Stimulated activated CD8-positive, alpha-beta memory T cell treated with anti-CD3 and anti-CD28 coated beads, Interleukin-7, amount 100 ng/mL, for 1 hour (primary cell): ENCODE measurements at places on chromosomes 3 and 15.

- DNase-seq = no peak
These were observed 8.5 kb upstream of the PIAS1 start for GRCh38 chr15:68045289-68046265.

DNA sequence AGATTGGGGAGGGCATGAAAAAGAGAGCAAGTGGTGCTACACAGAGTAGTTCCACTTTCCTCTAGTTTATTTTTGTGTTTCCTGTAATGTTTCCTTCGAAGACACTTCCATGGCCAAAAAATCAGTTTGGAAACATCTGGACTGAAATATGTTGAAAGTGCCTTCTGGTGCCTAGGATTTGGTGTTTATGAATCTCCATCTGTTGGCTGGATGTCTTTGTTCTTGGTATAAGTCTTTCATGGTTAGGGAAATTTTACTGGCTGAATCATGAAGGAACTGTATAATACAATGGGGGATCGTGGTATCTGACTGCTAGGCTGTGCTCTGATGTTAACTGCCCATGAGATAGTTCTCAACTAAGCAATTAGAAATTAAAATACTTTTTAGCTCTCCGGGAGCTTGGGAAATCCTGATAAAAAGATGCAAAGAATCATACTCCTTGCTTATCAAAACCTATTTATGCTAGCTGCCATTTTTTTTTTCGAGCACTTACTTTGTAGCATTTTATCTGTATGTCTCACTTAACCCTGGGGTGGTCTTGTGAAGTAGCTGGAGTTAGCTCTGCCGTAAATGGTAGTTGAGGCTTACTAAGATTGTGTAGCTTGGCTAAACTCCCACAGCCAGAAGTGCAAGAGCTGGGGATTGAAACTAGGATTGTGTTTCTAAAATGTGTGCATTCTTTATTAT, 21.9 kb downstream of the AKAP13 start:
- no peak for DNase-seq

DNA sequence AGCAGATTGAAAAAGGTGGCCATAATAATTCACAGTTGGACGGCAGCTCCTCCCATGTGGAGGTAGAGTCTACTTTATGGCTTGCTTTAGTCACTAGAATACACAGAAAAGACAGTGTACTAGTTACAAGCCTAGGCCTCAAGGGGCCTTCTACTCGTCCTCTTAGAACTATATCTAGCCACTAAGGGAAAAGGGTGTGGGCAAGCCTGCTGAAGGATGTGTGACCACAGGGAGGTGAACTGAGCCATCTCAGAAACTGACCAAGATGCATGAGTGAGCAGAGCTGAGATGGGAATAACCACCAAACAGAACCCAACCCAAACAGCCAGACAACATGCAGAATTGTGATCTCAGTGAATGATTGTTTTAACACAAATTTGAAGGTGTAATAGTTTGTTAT, 335.6 kb upstream of the LMCD1 start:
- no peak for DNase-seq

DNA sequence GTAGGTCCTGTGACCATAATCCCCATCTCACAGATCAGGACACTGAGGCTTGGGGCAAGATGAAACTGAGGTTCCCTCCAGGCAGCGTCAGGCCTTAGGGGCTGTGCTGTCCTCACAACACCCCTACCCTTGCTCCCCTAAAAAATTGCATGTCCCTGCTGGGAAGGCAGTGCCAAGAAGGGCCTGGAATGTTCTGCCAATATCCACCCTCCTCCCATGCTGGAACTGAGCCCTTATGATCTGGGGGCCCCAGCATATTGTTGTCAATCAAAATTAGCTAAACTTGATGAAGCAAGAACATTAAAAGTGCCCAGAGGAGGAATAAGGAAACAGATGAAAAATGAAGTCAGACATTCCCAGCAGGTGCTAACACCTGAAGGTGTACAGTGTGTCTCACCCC, 13.4 kb upstream of the RTP3 start:
- no peak for DNase-seq

GRCh38 chr3:139987908-139988307, 52.9 kb downstream of the CLSTN2 start:
- DNase-seq = no peak

GRCh38 chr3:43370293-43370980, 84.1 kb downstream of the SNRK start:
- no peak for DNase-seq

DNA sequence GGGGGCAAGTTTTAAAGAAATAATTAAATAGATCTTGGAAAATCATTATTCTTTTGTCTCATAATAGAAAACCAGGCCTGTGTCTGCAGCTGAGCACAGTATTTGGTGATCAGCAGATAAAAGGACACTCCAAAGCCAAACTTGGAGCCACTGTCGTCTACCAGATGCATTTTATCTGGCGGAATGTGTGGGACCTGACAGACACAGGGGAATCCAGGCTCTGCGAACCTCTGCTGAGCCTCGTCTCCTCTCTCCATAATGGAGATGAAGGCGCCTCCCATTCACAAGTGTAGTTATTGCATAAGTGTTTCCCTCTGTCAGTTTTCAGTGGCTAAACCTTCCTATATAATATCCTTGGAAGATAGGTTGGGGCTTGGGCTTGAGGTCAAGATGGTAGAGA, 42.1 kb downstream of the EEFSEC start:
- DNase-seq = no peak

GRCh38 chr3:26381411-26381810, 241.2 kb upstream of the LRRC3B start:
- DNase-seq = no peak

GRCh38 chr3:74009961-74010844, 385.5 kb upstream of the PDZRN3 start:
- DNase-seq = no peak

GRCh38 chr15:101488300-101489164, 975 bp downstream of the PCSK6 start:
- DNase-seq = no peak

- DNase-seq = no peak
These were observed 93.5 kb upstream of the PRICKLE2 start for GRCh38 chr3:64318668-64319271.

- no peak for DNase-seq
These were observed 346.2 kb downstream of the NTRK3 start for GRCh38 chr15:87910301-87910700.

- DNase-seq = no peak
These were observed 14.8 kb downstream of the KLHL6 start for GRCh38 chr3:183540501-183541234.

GRCh38 chr3:126551839-126552687, 6.7 kb downstream of the C3orf22 start:
- DNase-seq = no peak

DNA sequence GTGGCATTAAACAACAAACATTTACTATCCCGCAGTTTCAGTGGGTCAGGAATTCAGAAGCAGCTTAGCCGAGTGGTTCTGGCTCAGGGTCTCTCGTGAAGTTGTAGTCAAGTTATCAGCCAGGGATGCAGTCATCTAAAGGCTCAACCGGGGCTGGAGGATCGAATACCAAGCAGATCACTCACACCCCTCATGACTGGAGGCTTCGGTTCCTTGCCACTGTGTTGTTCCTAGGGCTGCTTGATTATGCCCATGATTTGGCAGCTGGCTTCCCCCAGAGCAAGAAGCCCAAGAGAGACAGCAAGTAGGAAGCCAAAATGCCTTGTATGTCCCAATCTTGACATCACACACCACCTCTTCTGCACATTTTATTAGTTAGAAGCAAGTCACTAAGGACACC, 33.9 kb upstream of the CDCP1 start:
- DNase-seq = no peak

DNA sequence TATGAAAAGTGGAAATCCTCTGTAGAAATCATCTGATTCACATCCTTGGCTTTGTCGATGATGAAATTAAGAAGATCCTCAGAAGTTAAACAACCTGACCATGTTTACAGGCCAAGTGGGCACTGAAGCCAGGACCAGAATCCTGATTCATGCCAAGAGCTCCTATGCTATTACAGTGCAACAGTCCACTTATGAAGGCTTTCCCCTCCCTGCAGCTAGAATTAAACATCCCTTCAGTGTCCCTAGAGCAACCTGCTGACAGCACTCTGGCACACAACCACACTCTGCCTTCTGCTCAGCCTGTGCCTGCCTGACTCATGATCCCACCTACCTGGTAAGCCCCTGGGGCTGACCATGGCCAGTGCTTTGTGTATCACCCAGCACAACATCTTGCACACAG, 33.8 kb downstream of the TXNRD3 start:
- no peak for DNase-seq

DNA sequence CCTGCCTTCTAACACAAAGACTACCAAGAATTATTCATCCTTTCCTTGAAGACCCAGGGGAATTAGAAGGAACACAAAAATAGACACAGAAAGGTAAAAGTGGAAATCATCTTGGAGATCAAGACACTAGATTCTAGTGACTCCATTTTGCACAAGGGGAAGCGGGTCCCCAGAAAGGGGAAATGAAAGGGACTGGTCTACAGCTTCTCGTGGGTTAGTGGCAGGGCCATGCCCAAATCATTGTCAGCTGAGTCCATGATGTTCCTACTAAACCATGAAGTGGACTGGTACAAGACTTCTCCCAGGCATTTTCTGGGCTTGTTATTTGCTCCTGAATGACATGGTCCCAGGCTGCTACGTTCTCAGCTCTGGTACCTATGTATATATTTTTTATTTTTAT, 230.7 kb upstream of the TPRG1 start:
- DNase-seq = no peak

DNA sequence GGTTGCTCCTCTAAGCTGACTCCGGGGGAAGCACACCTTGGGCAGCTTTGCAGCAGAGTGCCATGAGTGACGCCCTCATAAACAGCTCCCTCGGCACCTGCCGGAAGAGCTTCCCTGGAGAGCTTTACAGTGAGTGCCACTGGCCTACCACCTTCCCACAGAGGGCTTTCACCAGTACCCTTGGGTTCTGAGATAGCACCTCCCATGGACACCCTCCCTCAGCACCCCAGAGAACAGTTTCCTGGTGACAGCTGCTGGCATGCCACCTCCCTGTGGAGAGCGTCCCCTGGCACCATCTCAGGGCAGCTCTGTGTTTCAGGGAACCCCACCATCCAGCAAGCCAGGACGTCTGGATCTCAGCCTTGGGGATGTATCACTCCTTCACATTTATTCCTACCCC, 49.1 kb downstream of the RUBCN start:
- no peak for DNase-seq

DNA sequence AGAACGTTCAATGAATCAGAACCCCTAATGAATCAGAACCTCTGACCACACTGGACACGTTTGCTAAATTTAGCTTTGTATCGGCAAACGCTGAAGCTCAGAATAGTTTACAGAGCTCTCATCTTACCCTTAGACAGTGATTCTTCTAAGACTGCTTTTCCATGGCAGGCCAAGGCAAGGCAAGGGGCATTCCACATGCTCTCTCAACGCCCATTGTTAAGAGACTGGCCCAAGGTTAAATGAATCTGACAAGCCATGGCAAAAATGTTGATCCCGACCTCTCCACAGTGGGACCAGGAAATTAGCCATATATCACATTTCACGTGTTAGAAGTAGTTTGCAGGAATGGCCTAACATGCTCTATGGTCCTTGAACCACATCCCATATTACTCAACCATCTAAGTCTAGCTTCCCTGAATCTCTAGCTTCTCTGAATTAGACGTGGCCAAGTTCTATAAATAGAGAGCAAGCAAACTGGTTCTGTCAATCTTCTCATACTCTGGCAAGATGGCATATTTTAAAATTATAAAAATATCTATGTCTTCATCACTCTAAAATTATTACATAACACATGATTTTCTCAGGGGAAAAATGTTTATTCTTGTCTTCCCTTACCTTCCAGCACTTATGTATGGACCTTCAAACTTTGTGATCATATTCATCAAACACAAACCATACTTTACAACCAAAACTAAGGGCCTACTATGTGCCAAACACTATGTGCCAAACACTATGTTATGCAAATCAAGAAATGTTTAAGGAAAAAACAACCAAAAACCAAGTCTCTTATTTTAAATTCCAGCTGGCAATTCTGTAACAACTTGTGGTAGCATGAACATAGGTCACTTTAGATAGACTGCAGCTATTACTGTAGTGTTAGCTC, 54.3 kb downstream of the AAGAB start:
- DNase-seq = no peak

DNA sequence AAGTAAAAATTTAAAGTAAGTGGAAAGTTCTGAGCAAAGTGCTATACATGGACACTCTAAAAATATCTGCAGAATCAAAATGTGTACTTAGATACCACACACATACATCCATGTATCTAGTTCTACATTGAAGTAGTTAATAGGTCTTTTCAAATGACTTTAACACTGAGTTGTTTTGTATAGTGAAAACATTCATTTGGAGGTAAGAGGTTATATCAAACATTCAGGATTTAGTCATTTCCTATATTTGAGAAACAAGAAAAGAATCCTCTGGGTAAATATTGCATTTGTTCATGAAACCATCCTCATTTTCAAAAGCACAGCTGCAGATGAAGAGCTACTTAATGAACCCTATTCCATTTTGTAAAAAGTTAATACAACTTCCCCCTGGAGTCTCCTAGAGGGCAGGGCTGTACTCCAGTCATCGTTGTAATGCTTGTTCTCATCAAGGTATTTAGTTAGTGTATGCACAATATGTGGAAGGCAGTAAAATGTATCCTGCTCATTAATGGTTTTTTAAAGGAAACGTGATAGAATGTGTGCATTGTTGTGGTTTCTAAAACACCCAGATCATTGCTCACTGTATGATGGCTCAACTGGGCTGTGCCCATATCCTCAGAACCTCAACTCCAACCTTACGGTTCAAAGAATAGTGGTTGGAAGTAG, 26.2 kb downstream of the ARPP21 start:
- no peak for DNase-seq

- DNase-seq = no peak
These were observed 31.3 kb downstream of the ASB7 start for GRCh38 chr15:100633763-100634075.

- DNase-seq = no peak
These were observed 2.4 kb downstream of the TSC22D2 start for GRCh38 chr3:150410311-150411105.

DNA sequence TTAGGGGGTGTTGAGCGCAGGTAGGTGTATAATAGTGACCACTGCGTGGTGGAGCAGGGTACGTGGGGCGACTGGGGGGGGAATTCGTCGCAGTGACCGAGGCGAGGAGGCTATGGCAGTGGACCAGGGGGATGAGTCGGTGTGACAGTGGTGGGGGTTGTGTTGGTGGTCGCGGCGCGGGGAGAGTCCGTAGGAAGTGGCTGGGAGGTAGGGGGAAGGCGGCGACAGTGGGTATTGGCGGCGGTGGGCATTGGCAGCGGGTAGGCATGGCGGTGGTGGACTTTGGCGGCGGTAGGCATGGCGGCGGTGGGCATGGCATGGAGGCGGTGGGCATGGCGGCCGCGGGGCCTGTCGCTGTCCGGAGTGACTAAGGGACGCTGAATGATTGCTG, 739 bp downstream of the SNRPN start:
- no peak for DNase-seq

GRCh38 chr15:69190504-69190903, 30.1 kb downstream of the GLCE start:
- DNase-seq = no peak

DNA sequence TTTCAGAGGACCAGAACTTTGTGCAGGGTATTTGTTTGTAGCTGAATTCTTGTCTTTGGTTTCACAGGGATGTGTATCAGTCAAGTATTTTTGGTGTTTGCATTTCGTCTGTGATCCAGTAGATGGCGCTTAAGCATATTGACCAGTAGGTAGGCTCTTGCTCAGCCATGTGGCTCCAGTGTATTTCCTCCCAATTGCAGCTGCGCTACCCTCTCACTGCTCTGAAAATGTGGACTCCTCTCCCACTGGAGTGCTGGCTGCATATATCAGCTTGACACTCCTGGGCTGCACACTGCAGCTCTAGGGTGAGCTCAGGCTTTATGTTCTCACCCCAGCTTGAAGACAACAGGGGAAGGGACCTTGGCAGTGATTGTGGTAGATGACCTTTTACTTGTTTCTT, 1264.3 kb upstream of the ALCAM start:
- no peak for DNase-seq
